ENCODE measurements at places on chromosomes 3 and 15.

GRCh38 chr3:189820365-189820720, 189.2 kb downstream of the TP63 start:
- no peak for DNase-seq

- no peak for DNase-seq
Observed at GRCh38 chr3:3551981-3552380, 247.2 kb upstream of the LRRN1 start.

- DNase-seq: no peak
Observed at GRCh38 chr15:92914103-92914499, 14.0 kb downstream of the CHD2 start.

DNA sequence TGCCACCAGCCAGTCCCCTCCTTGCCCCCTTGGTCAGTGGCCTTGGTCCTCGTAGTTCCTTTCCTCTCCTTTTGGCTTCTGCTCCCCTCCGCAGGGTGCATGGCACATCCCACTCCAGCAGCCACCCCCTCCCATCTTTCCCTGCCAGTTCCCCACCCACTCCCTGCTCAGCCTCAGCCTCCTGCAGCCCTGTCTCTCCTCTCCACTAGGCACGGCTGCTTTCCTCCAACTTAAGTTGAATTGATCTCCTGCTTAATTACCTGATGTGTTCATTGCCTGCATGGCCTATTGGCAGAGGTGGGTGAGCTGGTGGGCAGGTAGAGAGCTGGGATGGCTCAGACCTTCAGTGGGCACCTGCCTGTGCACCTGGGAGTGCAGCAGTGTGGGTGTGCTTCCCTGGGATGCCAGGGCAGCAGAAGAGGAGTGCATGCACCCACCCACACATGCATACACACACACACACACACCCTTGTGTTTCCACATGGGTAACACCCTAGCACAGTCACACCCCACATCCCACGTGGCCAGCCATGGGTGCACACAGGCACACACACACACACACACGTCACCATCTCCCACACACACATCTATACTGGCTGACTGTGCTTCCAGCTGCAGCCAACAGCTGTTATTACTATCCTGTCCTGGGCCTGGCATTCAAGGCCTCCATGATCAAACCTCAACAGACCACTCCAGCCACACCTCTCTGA, 30.9 kb downstream of the C3orf18 start:
- DNase-seq: no peak

DNA sequence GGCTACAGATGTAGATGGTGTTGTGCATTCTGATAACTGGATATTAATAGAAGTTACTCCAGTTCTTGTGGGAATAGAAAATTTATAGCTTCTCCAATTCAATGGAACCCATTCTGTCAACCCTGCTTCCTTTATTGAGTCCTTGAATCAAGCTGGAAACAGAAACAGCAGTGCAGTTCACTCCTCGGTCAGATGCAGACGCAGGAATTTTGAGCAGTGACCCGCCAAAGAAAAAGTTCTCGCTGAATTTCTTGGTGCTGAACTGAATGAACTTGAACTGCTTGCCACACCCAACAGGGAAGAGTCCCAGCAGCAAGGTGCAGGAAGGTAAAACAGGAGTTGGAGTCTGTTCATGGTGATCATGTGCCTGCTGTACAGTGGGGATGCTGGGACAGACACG, 10.3 kb downstream of the HRH1 start:
- no peak for DNase-seq

GRCh38 chr3:71308836-71309235, 274.7 kb downstream of the FOXP1 start:
- no peak for DNase-seq

DNA sequence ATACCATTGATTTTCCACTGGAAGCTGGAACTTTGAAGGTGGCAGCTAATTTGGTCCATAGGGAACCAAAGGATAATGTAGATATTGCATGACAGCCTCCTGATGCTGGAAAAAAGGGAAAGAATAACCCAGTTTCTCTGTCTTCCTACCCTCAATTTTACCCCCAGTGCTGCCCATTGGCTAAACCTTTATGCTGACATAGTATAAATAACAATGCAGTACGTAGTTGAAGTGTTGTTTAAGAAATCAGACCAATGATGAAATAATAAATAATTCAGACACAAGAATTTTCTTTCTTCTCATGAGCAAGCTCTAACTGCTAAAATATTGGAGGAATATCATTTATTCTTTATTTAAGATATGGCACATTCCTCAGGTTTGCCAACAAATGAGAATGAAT, 843.4 kb downstream of the EPHA3 start:
- DNase-seq: no peak
